Fibroblast of skin of abdomen (primary cell): ENCODE measurements at places on chromosomes 2 and 18.

DNA sequence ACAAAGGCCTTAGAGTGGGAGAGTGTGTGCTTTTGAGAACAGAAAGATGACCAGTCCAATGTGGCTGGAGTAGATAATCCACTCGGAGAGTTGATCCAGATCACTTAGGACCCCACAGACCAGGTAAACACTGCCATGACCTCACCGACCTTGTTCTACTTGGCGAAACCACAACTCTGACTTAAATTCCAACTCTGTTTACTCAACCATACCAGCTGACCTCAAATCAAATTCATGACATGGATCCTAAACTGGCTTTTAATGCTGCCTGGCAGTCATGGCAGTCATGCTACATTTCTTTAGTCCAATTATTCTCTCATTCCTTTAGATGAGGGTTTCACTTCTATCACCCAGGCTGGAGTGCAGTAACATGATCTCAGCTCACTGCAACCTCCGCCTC lies 347.1 kb upstream of the FAM98A start:
- DNase-seq: no peak

GRCh38 chr2:150610670-150611279 lies 123.3 kb upstream of the RND3 start:
- peak; percentile 66 for DNase-seq

- peak; percentile 18 for DNase-seq
Observed at GRCh38 chr2:98601532-98602132, 6.7 kb downstream of the COA5 start.

DNA sequence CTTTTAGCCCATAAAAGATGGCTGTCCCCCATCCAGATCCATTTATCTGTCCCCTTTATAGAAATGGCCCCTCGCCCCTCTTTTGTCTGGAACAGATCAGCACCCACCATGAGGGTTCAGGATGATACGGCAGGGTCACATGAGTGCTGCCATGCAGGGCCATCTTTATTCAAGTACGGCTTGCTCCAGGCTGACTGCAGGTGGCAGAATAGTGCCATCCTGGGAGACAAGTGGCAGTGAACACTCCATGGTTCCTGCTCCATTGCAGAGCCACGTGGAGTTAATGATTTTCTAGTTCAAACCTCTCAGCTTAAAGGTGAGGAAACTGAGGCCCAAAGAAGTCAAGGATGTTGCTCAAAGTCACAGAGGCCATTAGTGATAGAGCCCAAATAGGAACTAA lies 180.6 kb downstream of the CLIP4 start:
- peak; percentile 22 for DNase-seq

GRCh38 chr18:78978349-78979055 lies 1.1 kb upstream of the SALL3 start:
- no peak for DNase-seq

- no peak for DNase-seq
Observed at GRCh38 chr2:42545023-42545721, 23.3 kb upstream of the MTA3 start.

DNA sequence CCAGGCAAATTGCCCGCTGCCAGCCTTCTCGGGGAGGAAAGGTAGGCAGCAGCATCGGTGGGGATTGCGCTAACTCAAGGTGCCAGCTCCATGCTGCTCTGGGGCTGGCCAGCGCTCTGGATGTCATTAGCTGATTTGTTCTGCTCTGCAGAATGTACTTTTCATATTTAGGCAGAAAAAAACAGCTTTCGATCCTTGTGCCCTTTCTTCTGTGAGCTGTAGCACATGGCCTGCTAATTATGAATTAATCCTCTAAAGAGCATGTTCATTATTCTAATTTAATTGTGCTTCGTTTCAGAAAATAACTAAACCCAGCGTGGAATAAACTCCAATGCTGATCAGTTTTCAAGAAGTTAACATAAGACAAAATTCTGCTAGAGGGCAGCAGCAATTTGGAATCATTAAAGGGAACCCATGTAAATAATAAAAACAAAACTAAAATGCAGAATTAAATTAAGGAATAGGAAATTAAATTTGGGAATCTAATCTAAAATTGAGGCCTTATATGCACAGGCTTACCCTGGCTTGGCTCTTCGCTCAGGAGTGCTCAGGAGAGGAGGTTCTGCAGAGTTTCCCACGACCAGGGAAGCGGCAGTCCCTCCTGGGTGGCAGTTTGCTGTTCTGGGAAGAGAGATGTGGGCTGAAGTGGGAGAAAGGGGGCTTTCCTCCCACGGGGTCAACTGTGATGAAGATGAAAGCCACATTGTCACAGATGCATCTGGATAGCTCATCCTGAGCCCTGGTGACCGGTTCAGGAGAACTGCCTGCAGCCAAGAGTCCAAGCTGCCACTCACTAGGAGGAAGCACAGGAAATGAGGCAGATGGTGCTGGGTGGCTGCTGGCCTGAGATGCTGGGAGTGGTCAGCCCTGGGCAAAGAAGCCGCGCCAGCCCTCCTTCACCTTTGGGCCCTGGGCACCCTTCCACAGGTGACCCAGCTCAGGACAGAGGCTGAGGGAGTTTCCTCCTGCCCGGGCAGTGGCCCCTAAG lies 93.2 kb upstream of the PKDCC start:
- no peak for DNase-seq

GRCh38 chr2:70828115-70828514 lies 7.5 kb downstream of the CD207 start:
- DNase-seq: no peak

DNA sequence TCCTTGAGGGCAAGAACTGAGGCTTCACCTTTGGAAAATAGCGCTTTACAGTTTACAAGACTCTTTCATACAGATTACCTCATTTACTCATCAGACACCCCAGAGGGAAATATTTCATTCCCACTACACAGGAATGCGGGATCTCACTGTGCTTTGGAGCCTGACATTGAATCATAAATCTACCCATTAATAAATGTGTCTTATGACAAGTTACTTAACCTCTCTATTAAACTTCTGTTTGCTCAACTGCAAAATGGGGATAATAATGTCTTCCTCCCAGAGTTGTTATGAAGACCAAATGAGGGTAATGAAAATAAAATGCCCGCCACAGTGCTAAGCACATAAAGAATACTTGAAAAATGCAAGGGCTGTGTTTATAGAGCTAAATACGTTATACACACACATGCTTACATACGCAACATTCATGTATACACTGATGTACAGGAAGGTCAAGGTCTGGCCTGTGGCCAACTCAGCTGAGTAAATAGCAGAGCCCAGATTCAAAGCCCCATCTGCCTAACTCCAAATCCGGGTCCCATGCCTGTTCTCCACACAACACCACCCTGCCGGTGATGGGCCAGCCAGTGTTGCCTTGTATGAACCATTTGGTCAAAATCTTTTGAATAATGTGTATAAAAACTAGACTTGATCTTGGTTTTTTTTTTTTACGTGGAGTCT lies 77.8 kb upstream of the STPG4 start:
- peak; percentile 61 for DNase-seq

DNA sequence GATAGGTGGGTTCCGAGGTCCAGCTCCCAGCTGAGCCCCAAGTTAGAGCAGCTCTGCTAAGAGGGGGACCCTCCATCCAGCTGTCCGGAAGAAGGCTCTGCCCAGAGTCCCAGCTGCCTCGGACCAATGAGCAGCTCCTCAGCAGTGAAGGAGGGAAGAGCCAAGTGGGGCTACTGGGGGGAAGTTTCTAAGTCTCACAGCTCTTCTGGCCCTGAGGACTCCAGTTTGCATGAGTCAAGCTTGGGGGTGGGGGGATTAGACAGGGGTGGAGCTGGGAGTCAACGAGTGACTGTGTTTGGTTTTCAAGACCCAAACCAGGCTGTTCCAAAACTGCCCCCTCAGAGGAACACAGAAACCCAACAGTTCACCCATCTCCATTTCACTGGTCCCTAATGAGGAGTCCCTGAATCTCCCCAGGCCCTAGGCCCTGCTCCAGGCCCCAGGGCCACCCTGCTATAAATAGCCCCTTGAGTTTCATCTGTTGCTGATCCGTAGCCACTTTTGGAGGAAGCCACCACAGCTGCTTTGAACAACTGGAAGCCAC lies 100.9 kb downstream of the TNS1 start:
- peak; percentile 83 for DNase-seq

DNA sequence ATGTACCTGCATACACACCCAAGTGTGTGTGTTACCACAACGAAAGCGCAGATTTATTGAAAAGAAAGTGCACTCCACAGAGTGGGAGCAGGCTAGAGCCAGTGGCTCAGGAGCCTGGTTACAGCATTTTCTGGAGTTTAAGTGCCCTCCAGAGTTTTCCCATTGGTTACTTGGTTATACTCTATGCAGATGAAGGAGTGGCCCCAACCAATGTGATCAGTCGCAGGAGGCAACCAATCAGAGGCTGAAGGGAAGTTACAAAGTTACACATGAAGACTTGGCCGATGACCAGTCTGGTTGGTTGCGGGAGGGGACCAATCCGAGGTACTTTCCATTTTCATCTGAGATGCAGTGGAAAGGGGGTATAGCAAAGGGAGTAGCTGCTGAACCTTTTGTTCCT lies 13.5 kb upstream of the PRLH start:
- DNase-seq: no peak

DNA sequence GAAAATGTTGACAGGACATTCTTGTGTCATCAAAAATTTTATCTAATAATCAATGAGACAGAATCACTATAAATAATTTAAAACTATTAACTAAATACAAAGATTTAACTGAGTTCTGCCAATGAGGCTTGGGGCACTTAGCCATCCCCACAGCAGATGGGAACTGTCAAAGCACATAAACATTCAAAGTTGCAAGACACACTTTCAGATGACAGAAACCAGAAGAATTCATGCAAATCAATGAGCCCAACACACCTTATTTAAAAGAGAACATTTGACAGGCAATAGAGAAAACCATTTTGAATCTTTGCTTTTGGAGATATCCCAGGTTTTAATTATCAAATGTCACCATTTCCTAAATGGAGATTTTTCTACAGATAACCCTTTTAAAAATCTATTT lies 566.2 kb downstream of the IRS1 start:
- DNase-seq: no peak

DNA sequence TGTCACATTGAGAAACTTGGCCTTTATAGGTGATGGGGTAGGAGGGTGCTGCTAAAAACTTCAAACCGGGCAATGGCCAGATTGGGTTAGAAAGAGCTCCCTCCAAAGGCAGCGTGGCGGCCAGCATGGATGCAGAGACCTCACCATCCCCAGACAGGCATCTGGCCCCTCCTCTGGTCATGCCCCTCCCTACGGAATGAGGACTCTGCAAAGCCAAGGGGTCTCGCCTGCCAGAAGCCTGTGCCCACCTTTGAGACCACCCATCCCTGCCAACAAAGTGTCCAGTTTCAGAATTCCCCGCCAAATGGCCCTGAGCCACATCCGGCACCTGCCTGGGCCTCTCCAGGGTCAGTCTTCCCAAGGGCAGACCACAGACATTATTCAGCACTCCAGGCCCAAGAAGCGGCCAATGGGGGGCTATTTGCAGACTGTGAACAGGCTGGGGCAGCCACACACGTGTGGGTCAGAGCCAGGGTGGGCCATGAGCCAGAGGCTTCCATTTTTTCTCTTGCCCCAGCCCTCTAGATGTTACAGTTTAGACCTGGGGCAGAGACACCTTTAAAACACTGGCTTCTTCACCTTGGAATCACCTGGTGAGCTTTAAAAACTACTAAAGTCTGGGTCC lies 4.2 kb upstream of the ATP6V1B1 start:
- DNase-seq: no peak

GRCh38 chr18:25453556-25454269 lies 101.7 kb upstream of the ZNF521 start:
- peak; percentile 86 for DNase-seq

- DNase-seq: no peak
Observed at GRCh38 chr2:55949613-55950012, 26.0 kb upstream of the EFEMP1 start.
